Hematopoietic multipotent progenitor cell treated with erythropoietin and hydrocortisone succinate and interleukin-3 and kit ligand, for 17 days (in vitro differentiated cells): ENCODE measurements at places on chromosomes 4 and X.

DNA sequence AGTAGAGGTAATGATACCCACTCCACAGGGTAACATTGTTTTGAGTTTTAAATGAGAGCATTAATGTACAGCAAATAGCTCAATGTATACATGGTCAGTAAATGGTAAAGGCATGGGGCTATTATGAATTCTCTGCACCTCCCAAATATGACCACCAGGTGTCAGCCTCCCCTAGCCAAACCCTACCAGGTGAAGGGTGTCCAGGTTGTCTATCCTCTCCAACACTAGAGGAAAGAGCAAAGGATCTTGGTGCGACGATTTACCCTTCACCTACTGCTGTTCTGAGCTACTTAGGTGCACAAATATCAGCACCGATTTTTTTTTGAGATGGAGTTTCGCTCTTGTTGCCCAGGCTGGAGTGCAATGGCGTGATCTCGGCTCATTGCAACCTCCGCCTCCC lies 26.5 kb upstream of the XIAP start:
- peak; percentile 79 for DNase-seq

- no peak for DNase-seq
Observed at GRCh38 chr4:3250956-3251690, 2.2 kb downstream of the MSANTD1 start.

DNA sequence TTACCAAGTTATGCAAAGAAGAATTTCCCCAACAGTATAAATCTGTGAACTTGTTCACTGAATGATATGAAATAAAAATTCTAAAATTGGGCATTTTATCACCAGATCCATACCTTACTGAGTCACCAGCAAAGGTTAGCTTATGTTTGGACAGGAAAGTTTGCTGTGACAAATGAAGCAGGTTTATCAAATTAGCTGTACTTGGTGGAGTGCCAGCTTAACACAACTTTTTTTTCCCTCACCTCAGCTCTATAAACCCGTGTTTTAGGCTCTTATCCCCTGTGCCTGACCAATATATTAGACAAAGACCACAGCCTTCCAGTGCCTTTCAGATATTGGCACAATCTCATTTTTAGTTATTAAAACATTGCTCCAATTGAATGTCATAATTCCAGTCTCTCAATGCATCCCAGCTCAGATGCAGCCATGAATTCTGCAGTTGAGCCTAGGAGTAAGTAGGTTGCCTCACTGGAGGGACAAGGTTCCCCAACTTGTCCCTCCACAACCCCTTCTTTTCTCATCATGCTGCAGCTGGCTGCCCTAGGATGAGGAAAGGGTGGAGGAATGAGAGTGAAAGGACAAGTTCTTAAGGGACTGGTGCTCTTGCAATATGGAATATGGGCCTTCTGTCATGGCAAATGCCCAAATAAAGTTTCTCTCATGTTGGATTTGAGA lies 27.0 kb upstream of the PDGFC start:
- DNase-seq, result no peak

- no peak for DNase-seq
Observed at GRCh38 chr4:148023512-148024181, 291.8 kb downstream of the ARHGAP10 start.

DNA sequence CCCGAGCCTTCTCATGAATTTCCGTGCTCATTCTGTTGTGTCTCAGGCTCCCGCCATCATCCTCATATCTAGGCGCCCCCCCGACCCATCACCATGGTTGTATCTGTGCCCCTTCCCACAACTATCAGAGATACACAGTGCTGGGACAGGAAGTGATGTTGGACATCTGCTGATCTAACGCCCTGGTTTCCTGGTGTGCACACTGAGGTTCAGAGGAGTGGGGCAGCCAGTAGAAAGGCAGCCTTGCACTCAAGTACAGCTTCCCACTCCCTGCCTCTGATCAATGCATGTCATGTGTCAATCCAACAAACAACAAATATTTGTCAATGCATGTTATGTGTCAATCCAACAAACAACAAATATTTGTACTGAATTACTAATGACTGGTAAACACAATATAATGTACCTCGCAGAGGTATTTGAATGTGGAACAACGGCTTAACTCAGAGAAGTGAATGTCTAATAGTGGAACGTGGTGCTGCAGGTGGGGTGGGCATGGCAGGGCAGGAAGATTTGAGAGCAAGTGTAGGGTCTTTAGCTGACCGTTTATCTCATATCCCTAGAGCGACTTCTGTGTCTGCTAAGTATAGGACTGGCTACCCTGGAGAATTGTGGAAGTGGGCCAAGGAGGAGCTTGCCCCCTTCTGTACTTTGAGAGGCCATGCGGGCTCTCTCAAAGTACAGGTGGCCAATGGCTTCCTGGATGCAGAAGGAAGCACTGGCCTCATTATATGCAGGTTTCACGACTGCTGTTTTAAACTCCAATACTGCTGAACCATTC lies 10.3 kb upstream of the SEL1L3 start:
- no peak for DNase-seq

DNA sequence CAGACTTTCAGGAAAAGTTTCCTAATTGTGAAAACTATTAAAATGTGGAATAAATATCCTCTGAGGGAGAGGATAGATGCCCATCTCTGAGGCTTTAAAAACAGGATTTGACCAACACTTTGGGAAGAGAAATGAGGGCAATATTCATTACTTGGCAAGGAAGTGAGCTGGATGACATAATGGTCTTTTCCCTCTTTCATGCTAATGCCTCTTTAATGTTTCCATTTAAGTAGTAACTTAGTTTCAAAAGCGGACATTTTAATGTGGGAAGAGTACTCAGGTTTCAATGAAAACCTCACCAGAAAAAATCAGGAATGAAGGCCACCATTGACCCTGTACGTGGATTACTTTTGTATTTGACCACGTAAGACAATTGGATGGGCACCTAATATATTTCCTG lies 503.3 kb downstream of the ANKRD50 start:
- DNase-seq, result no peak

- no peak for DNase-seq
Observed at GRCh38 chr4:37762294-37762990, 64.0 kb upstream of the PGM2 start.

- DNase-seq, result no peak
Observed at GRCh38 chrX:87616371-87616770, 98.8 kb downstream of the KLHL4 start.

DNA sequence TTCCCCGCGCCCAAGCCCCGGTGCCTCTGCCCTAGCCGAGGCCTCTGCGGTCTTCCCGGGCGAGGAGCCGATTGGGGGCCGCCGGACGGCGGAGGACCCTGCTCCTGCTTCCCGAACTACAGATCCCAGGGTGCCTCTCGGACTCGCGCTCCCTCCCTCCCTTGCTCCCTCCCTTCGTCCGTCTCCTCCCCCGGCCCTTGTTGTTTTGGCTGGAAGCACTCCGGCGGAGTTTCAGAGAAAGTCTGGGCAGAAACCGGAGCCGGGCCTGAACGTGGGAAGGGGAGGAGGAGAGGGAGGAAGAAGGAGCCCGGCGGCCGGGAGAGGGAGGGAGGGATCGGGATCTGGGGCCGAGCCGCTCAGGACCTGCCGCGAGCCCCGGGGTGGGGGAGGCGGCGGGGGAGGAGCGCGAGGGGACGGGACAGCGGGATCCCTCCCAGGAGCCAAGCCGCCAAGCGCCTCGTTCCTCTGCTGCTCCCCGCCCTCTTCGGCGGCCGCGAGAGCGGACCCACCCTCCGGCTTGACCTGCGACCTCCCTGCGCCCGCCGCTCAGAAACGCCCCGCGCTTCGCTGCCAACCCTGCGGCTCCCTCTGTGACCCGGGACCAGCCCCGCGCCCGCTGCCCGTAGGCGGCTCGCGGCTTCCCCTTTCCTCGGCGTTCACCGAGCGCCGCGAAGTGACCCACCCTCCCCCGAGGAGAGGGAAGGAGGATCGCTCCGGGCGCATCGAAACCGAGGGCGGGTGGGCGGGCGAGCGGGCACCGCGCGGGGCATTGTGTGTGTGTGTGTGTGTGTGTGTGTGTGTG lies 496 bp upstream of the GAB1 start:
- DNase-seq, result peak; percentile 69

GRCh38 chrX:100424012-100424411 lies 13.9 kb upstream of the PCDH19 start:
- no peak for DNase-seq

DNA sequence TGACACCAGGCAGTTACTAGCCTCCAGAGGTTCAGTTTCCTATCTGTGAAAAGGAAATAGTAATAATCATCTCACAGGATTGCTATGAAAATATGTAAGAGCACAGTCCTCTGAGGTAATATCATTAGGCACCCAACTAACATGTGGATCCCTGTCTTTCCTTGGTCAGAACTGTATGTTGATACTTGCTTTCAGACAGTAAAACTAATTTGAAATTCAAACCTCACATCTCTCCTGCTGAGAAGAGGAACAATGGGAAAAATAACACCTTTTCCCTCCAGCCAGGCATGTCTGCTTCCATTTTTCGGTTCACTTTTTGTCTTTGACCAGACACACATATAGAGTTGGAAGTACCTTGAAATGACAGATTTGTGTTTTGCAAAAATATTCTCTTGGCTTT lies 262.7 kb downstream of the IL15 start:
- DNase-seq, result no peak

GRCh38 chr4:122091397-122091796 lies 60.7 kb upstream of the BLTP1 start:
- no peak for DNase-seq

GRCh38 chrX:48022738-48023137 lies 15.9 kb downstream of the SPACA5 start:
- DNase-seq, result no peak

DNA sequence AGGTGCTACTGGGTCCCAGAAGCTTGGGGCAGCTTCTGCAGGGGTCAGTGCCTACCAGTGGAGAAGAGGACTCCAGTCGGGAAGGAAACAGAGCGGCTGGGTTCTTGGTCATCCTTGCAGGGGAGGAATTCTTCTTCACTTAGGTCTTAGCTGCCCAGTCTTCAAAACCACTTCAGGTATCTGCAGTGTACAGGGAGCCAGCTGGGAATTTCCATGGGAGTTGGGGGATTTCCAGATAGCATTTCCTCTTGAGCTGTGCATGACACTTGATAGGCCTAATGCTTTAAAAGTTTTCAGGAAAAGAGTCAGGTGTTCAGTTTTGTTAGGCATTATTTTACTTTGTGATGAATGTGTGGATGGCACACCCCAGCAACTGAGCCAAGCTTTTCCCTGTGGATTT lies 58.1 kb upstream of the ENPP6 start:
- DNase-seq, result no peak

- DNase-seq, result no peak
Observed at GRCh38 chr4:142085513-142086292, 449.3 kb downstream of the IL15 start.

DNA sequence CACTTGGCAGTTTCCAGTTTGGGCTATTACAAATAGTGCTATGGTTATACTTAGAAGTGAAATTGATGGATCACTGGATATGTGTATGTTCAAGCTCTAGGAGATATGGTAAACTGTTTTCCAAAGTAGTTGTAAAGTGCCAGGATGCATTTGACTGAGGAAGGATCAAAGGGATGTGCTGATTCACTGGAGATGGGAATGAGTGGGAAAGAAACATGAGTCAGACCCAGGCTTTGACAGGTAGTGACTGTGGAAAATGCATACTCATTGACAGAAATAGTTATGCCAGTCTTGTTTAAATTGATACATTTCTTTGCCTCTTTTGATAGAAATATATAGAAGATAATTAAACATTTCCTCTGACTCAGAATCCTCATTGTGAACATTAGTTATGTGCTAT lies 77.9 kb downstream of the CEP135 start:
- no peak for DNase-seq

DNA sequence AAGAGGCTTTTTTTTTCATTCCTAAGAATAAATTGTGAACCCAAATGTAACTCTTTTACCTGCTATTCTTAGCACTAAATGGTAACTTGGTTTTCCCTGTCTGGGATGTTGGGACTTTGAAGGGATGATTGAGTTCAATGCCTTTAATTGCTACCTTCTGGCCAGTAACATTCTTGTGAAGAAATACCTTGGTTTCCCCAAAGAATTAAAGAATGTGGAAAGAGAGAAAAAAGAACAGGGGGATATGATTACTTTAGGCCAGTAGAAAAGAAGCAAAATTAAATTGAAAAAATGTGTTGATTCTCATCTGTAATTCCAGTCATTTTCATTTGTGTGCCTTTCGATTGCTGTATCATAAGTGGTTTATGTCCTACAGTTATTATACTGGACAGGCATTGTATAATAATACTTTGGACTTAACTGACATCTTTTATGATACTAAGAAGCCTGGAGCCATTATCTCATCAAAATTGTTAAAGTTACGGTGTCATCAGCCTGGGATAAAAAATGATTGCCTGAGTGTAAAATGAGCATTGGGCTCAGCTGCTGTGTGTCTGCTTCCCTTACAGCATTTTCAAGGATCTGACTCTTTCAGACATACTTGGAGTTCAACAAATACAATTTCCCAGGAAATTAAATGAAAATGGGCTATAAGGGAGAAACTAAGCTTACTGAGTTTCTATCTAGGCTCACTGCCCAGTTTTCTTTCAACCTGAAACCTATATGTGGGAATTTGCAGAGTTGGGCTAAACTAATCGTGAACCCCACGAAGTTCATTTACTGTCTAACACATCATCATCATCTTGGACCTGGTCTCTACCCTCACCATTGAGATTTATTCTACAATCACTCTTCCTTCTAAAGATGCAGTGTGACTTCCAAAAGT lies 146.3 kb downstream of the SHROOM3 start:
- DNase-seq, result no peak

- DNase-seq, result no peak
Observed at GRCh38 chr4:138761638-138762220, 253.9 kb upstream of the NOCT start.

DNA sequence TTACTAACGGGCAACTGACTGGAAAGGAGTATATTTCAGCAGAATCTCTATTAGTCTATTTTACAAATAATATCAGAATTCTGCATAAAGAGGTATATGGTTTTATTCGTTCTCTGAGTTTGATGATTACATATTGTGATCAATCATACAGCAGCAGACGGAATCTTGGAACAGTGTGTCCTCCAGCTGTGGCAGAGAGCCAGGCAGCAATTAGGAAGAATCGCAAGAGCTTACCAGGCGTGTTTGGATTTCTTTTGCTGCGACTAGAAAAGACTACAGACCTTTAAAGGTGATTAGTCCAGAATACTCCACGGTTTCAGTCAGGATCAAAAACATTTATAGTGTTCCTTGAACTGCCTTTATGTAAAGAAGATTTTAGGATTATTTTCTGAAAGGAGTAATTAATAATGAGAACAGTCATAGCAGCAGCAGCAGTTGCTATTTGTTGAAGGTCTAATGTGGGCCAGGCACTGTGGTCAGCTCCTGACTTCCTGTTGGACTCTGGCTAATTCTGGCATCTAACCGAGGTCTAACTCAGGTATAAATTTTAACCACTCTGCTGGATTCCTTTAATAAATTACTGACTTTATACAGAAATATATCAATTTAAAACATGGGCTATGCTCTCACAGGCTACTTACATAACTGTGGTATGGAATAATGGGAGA lies 225.3 kb upstream of the CXorf66 start:
- DNase-seq, result no peak

GRCh38 chrX:68079961-68080360 lies 353.3 kb downstream of the OPHN1 start:
- DNase-seq, result no peak

DNA sequence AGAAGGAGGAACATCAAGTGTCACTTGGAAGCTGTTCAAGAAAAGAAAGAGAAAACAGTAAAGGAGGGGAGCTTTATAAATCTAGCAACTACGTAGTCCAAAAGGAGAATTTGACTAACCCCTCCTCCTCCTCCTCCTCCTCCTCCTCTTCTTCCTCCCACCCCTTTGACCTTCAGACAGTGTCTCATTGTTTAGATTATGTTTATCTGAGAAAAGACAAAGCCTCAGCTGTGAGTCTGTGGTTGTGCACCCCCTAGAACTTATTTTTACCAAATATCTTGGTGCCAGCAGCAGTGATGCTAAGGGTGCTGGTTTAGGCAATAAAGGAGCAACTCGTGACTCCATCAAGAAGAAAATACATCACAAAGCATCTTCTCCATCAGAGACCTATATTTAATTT lies 68.9 kb upstream of the BMP2K start:
- DNase-seq, result no peak
